ENCODE measurements at places on chromosomes 2 and 18. TPM values are rescaled to one million over a fixed set of nuclear protein-coding genes. Genes with fewer than 3 reads are reported as not detected.

- no peak overlapping the region for H3K27ac ChIP-seq
- DNase-seq: no peak
- H3K27me3 ChIP-seq: no peaks in the 10 kb centered on the region
- no peaks in the 10 kb centered on the region for H3K36me3 ChIP-seq
Measured at GRCh38 chr2:180657054-180657453, 323.4 kb upstream of the UBE2E3 start.

GRCh38 chr2:217757108-217757463 lies 245.7 kb downstream of the TNS1 start:
- peaks cover 7% of the 10 kb centered on the region for H3K36me3 ChIP-seq
- H3K27ac ChIP-seq: no peak overlapping the region
- H3K4me3 ChIP-seq: no peak overlapping the region
- H3K4me1 ChIP-seq: peaks cover 20% of the 10 kb centered on the region
- DNase-seq: no peak

- H3K27ac ChIP-seq: no peak overlapping the region
- H3K4me3 ChIP-seq: no peak overlapping the region
- H3K27me3 ChIP-seq: no peaks in the 10 kb centered on the region
- DNase-seq: no peak
- no peaks in the 10 kb centered on the region for H3K36me3 ChIP-seq
- H3K4me1 ChIP-seq: peaks cover 8% of the 10 kb centered on the region
Measured at GRCh38 chr2:14827226-14828023, 194.9 kb downstream of the LRATD1 start.

DNA sequence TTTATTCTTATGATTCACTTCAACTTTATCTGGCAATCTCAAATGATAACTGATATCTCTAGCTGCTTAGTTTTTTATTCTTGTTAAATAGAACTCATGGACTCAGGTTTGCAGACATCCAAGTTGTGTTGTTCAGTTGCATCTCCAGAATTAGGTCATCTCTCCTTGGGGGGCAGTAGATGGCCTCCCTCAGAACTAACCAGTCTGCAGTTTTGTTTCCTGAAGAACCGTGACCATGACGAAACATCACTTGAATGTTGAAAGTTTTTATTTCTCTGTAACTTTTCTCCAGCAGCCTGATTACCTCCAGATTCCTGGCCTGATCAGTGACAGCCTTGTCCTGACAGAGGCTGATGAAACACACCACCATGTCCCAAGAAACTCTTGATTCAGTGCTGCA lies 321.5 kb downstream of the GALNT13 start:
- H3K4me3 ChIP-seq: no peak overlapping the region
- H3K4me1 ChIP-seq: peaks cover 12% of the 10 kb centered on the region
- H3K27ac ChIP-seq: no peak overlapping the region
- H3K27me3 ChIP-seq: no peaks in the 10 kb centered on the region
- H3K36me3 ChIP-seq: no peaks in the 10 kb centered on the region

The ABCG5 gene
- not detected for total RNA-seq

DNA sequence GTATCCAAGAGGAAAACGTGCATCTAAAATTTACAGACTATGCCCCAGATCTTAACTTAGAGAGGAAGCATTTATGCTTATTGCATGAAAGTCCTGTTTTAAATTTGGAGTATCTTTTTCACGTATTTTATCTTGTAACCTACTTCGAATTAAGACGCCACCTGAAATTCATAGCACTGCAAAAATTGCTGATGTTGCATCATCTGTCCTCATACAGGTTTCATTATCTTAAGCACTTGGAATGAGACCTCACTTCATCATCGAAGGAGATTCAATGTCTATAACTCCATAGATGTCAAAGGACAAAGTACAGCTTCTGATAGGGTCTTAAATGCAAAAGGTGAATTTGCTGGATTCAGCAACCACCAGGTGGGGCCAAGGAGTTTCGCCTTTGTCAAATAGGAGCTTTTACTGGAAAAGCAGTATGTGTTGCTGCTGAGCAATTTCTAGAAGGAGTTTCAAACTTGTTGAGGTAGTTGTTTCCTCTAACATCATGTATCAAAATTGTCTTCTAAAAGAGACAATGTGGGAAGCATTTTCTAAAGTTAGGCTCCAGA lies 106.4 kb upstream of the CCDC85A start:
- H3K27me3 ChIP-seq: no peaks in the 10 kb centered on the region
- no peak overlapping the region for H3K4me3 ChIP-seq
- H3K36me3 ChIP-seq: no peaks in the 10 kb centered on the region
- no peaks in the 10 kb centered on the region for H3K4me1 ChIP-seq

DNA sequence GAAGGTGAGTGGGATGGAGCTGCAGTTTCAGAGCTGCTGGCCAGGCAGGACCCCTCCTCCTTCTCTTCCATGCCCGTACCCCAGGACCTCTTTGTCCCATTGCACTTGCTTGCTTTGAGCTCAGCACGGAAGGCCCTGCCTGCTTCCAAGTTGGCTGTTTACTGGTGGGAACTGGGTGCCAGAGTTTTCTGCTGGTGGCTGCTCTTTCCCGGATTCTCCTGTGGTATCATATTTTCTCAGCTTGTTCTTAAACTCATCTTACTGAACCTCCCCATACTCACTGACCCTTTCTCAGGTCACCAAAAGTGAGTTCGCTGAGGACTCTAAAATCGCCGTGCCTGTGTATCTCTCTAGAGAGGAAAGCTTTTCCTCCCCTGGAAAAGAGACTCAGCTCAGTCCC lies 297.7 kb upstream of the TNP1 start:
- DNase-seq: no peak
- H3K36me3 ChIP-seq: no peaks in the 10 kb centered on the region
- no peak overlapping the region for H3K4me3 ChIP-seq
- no peak overlapping the region for H3K27ac ChIP-seq
- no peaks in the 10 kb centered on the region for H3K27me3 ChIP-seq

- no peak for DNase-seq
- no peak overlapping the region for H3K4me3 ChIP-seq
- no peaks in the 10 kb centered on the region for H3K27me3 ChIP-seq
- no peaks in the 10 kb centered on the region for H3K36me3 ChIP-seq
Measured at GRCh38 chr2:128986026-128986715, 667.5 kb upstream of the HS6ST1 start.

The COL4A3 gene
- 1.1 TPM for total RNA-seq

The POTEI gene
- 3.2 TPM for total RNA-seq

- H3K4me3 ChIP-seq: no peak overlapping the region
- DNase-seq: no peak
- peaks cover 32% of the 10 kb centered on the region for H3K27me3 ChIP-seq
- H3K4me1 ChIP-seq: peaks cover 7% of the 10 kb centered on the region
Measured at GRCh38 chr2:25347846-25348245, 6.1 kb upstream of the DNMT3A start.

GRCh38 chr2:32627441-32627813 lies 423 bp upstream of the TTC27 start:
- peaks cover 16% of the 10 kb centered on the region for H3K4me1 ChIP-seq
- peak; percentile 55 for DNase-seq
- peak overlapping the region; percentile 97 for H3K27ac ChIP-seq
- H3K36me3 ChIP-seq: peaks cover 9% of the 10 kb centered on the region
- no peaks in the 10 kb centered on the region for H3K27me3 ChIP-seq
- H3K4me3 ChIP-seq: peak overlapping the region; percentile 88

- H3K4me1 ChIP-seq: peaks cover 73% of the 10 kb centered on the region
- DNase-seq: peak; percentile 57
- peak overlapping the region; percentile 24 for H3K27ac ChIP-seq
- no peak overlapping the region for H3K4me3 ChIP-seq
- no peaks in the 10 kb centered on the region for H3K27me3 ChIP-seq
Measured at GRCh38 chr2:201952187-201952586, 81.5 kb upstream of the FZD7 start.

The COL3A1 gene
- 0.76 TPM for total RNA-seq

DNA sequence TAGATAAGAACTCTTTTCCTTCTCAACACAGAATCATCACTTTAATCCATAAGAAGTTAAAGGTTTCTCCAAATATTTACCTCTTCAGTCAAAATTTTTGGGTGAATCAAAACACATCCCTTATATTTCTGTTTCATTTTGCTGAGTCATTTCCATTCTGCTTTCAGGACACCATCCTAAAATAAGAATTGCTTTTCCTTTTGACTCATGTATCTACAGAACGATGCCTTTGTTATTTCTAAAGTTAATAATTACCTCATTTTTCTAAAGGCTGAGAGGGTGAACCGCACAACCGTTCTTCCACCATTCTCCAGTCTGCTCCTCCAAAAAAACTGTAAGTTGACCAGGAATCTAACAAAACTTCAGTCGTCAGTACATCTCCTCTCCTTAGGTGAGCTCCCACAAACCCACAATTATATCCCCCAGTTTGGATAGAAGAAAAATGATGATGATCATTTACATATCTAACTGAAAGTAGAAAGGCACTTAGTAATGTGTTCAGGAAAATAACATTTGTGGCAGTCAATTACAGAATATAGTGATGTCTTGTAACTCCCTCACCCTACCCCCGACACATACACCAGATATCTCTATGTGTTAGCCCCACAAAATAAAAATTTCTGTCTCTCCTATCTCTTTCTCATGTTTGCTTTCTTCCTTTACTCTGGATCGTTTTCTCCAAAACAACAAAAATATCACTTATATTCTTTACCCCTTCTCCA lies 162.5 kb downstream of the RAD51AP2 start:
- H3K36me3 ChIP-seq: no peaks in the 10 kb centered on the region
- no peak for DNase-seq
- no peak overlapping the region for H3K27ac ChIP-seq
- H3K4me3 ChIP-seq: no peak overlapping the region
- H3K4me1 ChIP-seq: no peaks in the 10 kb centered on the region

DNA sequence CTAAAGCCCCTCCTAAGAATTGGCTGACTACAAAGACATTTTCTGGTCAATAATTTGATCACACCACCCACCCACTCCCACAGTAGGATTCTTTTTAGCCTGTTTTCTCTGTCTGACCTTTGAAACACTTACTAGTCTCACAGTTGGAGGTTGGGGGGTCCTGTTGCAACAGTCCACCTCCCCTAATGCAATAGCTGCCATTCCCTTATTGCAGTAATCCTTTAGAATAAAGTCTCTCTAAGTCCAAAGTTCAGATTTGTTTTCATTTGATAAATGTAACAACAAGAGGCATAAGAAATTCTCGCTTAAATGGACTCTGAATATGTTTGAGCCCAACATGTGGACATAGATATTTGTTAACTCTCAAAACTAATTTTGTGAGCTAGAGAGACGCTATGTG lies 1326.8 kb upstream of the TMEFF2 start:
- peaks cover 27% of the 10 kb centered on the region for H3K4me1 ChIP-seq
- H3K36me3 ChIP-seq: peaks cover 10% of the 10 kb centered on the region

The PLB1 gene
- 0.27 TPM for total RNA-seq

The SLC11A1 gene
- total RNA-seq: 0.55 TPM

GRCh38 chr2:10775831-10776230 lies 36.8 kb downstream of the PDIA6 start:
- H3K27me3 ChIP-seq: no peaks in the 10 kb centered on the region
- peaks cover 7% of the 10 kb centered on the region for H3K36me3 ChIP-seq
- DNase-seq: no peak
- no peak overlapping the region for H3K27ac ChIP-seq

The FLACC1 gene
- 0.17 TPM for total RNA-seq

DNA sequence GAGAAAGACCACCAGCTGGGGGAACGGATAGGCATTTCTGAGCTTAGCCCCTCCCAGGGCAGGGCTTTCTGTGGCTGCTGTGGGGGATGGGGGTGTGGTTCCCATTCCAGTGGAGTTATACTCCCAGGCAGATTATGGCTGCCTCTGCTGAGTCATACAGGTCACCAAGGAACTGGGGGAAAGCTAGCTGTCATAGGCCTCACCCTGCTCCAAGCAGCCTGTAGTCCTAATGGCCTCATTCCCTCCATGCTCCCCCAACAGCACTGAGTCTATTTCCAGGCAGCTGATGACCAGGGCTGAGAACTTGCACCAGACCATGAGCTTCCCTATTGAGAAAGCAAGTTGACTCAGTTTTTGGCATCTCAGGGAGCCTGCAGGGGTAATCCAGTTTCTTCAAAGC lies 87.1 kb downstream of the GPR39 start:
- no peak for DNase-seq
- peaks cover 29% of the 10 kb centered on the region for H3K36me3 ChIP-seq
- no peaks in the 10 kb centered on the region for H3K4me1 ChIP-seq
- no peak overlapping the region for H3K4me3 ChIP-seq
- H3K27me3 ChIP-seq: peaks cover 5% of the 10 kb centered on the region

- H3K27me3 ChIP-seq: peaks cover 33% of the 10 kb centered on the region
- H3K27ac ChIP-seq: no peak overlapping the region
- peaks cover 3% of the 10 kb centered on the region for H3K4me1 ChIP-seq
- no peaks in the 10 kb centered on the region for H3K36me3 ChIP-seq
Measured at GRCh38 chr2:240432430-240432819, 3.0 kb upstream of the GPC1 start.

DNA sequence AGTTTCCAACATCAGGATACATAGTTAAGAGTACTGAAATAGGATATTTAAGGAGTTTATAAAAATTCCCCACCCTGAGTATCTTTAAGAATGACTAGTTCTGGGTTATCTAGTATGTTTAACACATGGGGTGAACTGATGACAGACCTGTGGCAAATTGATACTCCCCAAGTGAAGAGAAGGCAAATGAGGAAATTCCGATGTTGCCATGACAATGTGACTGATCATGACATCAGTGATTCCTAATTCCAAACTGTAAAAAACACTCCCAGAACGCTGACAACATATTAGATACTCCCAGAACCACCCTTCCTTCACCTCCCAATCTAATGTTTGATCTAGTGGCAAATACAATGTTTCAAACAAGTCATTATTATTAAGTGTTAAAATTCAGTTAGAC lies 77.6 kb downstream of the RBMS1 start:
- no peaks in the 10 kb centered on the region for H3K27me3 ChIP-seq
- no peak overlapping the region for H3K27ac ChIP-seq
- H3K36me3 ChIP-seq: no peaks in the 10 kb centered on the region

GRCh38 chr2:7748717-7749415 lies 831.7 kb downstream of the RNF144A start:
- no peak for DNase-seq
- no peaks in the 10 kb centered on the region for H3K27me3 ChIP-seq
- peaks cover 18% of the 10 kb centered on the region for H3K4me1 ChIP-seq
- H3K4me3 ChIP-seq: no peak overlapping the region
- H3K27ac ChIP-seq: no peak overlapping the region
- peaks cover 5% of the 10 kb centered on the region for H3K36me3 ChIP-seq

DNA sequence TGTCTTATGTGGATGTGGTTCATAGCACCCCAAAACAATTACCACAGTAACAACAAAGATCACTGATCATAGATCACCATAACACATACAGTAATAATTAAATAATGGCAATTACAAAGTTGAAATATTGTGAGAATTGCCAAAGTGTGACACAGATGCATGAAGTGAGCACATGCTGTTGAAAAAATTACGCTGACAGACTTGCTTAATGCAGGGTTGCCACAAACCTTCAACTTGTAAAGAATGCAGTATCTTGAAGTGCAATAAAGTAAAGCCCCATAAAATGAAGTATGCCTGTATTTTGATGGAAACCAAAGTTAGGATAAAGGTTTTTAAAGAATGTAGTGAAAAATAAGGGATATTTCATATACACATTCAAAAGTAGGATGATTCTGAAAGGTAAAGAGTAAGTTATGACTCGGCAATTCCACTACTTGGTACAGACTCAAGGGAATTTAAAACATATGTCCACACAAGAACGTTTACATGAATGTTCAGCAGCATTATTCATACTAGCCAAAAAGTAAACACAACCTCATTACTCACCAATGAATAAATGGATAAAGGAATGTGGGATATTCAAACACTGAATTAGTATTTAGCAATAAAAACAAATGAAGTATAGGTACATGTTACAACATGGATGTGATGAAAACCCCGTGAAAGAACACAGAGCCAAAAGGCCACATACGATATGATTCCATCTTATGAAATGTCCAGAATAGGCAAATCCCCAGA lies 61.6 kb downstream of the SCN9A start:
- H3K27ac ChIP-seq: peak overlapping the region; percentile 17
- H3K36me3 ChIP-seq: peaks cover 4% of the 10 kb centered on the region
- H3K4me3 ChIP-seq: no peak overlapping the region
- H3K4me1 ChIP-seq: peaks cover 3% of the 10 kb centered on the region
- no peak for DNase-seq

All from WTC11 (cell line).